Activated naive CD8-positive, alpha-beta T cell treated with anti-CD3 and anti-CD28 coated beads for 36 hours (primary cell): ENCODE measurements at places on chromosomes 12 and 14. TPM values are rescaled to one million over a fixed set of nuclear protein-coding genes. Genes with fewer than 3 reads are reported as not detected.

The LBHD2 gene
- total RNA-seq, result not detected

The MYF6 gene
- not detected for total RNA-seq

The NFATC4 gene
- total RNA-seq, result 0.54 TPM

The LHX5 gene
- not detected for total RNA-seq

The SRGAP1 gene
- 0.18 TPM for total RNA-seq

The KLHL33 gene
- 0.68 TPM for total RNA-seq

The LUM gene
- not detected for total RNA-seq
